ENCODE measurements at places on chromosomes 7 and 10.

DNA sequence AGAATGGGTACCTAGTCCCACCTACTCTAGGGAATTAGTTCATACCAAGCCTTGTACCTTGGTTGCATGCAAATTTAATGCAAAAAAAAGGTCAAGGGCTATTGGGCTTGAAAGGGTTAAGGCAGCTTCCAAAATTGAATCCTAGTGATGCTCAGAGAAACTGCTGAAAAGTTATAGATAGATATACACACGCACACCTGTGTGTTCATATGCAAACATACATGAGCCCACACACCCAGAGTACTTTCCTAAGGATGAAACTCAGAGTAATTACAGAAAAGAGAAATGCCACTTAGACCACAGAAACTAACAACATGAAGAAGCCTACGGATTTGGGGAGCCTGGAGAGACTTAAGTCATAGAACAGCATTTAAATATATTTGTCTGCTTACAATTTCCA, 1.5 kb downstream of the SLC25A13 start:
- DNase-seq: no peak

- DNase-seq: no peak
Observed at GRCh38 chr7:90980545-90980944, 283.7 kb upstream of the FZD1 start.

- no peak for DNase-seq
Observed at GRCh38 chr10:89887406-89887805, 186.0 kb downstream of the KIF20B start.

DNA sequence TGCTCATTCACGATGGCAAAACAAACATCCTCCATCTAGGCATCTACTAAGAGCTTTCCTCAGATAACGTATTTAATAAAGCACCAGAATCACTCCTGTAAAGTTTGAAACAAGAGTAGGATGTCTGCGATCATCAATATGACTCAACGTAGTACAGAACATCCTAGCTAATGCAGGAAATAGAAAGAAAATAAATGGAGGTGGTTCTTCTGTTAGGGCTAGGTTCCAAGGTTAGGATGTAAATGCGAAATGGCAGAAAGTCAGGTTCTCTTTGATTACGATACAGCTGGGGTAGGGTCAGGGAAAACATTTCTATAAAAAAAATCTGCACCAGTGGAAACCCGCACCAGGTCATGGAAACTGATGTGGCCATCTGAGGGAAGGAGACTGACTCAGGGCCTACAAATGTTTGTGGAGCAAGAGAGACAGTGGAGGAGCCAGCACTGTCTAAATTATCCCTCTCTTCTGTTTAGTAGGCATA, 29.1 kb downstream of the CCDC6 start:
- no peak for DNase-seq

GRCh38 chr10:8071666-8072065, 17.2 kb downstream of the GATA3 start:
- DNase-seq: no peak

DNA sequence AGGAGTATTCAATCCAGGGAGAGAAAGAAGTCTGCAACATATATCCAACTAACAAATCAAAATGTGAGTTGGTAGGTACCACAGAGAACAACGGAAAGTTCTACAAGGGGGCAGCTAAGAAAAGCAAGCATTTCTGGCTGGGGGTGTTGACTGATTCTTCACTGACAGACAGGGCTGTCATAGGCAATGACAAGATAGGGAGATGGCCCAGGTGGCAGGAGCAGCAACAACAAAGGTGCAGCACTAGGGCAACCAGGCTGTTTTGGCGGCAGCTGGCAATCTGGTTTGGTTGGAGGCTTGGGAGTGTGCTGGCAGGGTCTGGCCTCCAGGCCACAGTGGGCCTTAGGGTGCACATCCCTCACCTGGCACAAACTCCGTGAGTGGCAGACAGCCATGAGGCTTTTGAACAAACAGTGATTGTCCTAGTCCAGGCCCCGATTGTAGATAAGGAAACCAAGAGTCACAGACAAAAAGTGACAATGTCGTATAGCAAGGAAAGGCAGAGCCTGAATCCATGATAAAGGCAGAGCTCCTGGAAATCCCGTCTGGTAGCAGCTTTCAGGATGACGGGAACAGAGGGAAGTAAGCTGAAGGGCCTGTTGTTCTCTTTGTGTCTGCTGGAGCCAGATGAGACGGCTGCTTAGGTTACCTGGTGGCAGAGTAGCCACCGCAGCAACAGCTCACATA, 28.4 kb downstream of the DPCD start:
- DNase-seq: peak; percentile 24

- DNase-seq: no peak
Observed at GRCh38 chr10:108957681-108958080, 965.6 kb downstream of the XPNPEP1 start.

DNA sequence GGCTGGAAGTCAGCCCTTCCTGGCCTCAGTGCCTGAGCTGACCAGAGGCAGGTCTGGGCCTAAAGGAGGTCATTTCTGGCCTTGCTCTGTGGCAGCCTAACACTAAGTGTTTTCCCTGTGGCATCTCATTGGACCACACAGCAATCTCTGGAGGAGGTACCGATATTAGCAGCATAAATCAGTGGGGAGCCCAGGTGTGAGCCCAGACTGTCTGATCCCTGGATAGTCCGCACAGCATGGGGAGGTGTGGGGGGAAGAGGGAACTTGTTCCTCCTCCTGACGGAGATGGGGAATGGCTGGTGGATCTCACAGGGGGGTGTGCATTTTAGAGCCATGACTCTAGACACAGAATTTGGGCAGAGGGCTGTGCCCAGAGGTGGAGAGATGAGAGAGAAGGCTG, 11.0 kb upstream of the PPIF start:
- DNase-seq: no peak

DNA sequence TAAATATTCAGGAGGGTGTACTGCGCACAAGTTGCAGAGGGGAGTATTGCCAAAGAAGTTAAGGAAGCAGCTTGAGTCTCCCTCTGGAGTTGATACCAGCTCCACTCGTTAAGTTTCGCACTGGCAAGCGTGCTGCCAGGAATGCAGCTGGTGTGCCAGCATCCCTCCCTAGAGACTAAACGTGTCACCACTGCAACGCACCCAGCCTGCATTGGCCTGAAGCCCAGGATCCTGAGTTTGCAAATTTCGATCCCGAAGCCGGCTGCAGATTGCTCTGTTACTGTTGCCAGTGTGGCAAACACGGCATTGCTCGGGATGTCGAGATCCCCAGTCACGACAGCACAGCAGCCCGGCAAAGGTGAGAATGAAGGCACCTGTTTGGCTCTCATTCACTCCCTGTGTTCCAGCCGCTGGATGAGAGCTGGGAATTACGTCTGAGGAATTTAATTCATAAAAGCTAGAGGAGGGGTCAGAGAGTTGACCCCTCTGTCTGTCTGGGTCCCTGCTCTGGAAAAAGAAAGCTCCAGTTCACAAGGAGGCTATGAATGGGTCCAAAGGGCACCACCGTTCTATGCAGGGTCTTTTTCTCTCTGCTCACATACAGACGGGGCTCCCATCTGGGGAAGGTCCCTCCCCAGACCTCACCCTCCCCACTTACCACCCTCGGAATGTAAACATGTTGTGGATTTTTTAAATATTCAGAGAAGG, 61.0 kb downstream of the NRP1 start:
- DNase-seq: no peak

- no peak for DNase-seq
Observed at GRCh38 chr7:867406-868188, 8.8 kb upstream of the GET4 start.

- DNase-seq: peak; percentile 74
Observed at GRCh38 chr10:44818701-44819127, 92.4 kb upstream of the TMEM72 start.

DNA sequence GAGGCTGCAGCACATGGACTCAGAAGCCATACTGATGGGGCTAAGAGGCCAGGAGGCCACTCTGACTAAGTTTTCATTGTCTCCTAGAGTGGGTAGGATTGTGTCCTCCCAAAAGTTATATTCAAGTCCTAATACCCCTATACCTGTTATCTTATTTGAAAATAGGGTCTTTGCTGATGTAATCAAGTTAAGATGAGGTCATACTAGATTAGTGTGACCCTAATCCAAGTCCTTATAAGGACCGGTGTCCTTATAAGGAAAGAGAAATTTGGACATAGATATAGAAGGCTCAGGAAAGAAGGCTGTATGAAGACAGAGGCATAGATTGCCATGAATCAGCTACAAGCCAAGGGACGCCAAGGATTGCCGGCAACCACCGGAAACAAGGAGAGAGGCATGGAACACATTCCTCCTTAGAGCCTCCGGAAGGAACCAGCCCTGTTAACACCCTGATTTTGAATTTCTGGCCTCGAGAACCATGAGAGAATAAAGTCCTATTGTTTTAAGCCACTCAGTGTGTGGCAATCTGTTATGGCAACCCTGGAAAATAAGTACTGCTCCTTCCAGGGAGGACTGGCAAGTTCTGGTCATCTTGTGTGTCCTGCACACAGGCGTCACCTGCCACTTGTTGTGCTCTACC, 157.0 kb downstream of the EMX2 start:
- DNase-seq: no peak

GRCh38 chr7:28815369-28815927, 142.7 kb downstream of the TRIL start:
- no peak for DNase-seq

DNA sequence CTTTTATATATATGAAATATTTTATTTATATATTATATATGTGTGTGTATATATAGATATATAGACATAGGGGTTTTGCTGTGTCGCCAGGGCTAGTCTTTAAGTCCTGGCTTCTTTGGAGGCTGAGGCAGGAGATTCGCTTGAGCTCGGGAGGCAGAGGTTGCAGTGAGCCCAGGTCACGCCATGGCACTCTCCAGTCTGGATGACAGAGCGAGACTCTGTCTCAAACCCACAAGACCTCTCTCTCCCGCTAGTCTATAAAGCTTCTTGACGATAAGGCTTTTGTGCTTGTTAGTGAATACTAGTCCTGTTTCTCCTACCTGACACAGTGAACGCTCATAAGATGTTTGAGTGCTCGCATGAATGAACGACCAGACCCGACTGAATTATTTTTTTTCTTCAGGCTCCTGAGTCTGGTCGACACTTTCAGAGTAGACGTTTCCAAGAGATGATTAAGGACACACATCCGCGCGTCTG, 577 bp upstream of the DDX21 start:
- no peak for DNase-seq

- no peak for DNase-seq
Observed at GRCh38 chr10:78353636-78354035, 320.0 kb downstream of the RPS24 start.

- DNase-seq: no peak
Observed at GRCh38 chr7:27636326-27637006, 26.2 kb downstream of the HIBADH start.

DNA sequence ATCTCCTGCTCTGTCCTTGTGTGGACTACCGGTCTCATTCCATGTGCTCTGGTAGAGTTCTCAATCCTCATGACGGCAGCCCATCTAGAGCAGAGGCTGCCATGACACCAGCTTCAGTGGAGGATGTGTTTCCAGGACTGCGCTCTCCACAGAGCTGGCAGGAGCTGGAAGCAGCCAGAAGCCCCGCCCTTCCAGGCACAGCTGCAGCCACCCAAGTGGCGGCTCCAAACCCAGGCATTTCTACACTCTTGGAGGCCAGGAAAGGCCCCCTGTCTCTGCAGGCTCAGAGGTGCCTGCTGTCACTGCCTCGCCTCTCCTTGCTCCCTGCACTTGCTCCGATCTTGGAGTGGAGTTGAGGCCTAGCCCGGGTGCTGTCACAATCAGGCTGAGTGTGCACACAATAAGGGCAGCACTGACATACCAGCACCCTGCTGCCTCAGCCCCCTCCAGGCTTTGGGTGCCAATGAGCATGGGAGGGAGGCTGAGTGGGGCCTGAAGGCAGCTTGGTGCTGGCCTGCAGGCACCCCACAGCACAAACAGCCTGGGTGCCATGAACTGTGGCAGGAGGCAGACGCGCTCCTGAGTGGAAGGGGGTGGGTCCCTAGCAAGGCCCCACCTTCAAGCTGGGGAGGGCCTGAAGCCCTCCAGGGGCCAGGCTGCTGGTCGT, 122.1 kb downstream of the LRRN3 start:
- no peak for DNase-seq

DNA sequence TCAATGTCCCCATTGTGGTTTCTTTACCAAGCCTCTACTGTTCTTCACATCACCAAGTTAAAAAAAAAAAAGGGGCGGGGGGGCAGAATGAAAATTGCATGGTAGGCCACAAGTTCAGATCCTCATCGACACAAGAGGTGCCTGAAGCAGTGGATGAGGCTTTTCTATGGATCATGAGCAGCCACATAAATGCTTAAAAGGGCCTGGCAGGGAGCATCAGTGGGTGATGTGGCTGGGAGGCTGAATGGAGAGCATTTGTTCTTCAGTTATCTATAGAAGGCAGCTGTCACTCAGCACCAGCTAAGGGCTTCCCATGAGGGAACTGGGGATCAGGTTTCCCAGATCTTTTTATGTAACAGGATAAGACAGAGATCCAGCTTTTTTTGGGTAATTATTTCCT, 117.9 kb downstream of the CFTR start:
- DNase-seq: no peak

DNA sequence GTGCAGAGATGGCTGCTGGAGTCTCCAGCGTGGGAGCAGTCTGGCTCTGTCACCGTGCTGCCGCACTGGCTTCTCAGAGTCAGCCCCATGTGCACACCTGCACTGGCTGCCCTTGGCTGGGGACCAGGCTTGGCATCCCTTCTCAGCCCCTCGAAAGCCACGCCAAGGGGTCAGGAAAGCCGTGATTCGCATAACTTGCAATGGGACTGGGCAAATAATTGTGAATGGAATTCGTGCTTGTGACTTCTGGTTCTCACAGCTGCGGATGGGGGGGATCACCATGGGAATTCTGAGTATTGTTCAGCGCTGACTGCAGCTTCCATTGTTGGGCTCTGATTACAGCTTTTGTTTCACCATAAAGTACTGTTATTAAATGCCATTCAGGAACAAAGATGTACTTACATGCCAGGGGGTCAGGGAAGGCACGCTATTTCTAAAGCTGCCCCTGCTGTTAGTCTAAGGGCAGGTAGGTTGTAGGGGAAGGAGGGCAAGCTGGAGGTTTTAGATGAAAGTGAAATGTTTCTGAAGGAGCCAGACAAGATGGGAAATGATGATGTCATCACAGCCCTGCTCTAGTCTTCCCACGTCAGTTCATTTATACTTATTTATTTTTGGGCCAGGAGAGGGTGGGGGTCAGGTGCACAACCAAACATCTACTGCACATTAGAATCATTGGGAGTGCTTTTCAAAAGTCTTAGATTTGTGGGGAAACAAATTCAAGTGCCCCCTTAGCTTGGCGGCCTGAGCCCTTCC, 5.8 kb upstream of the PLEKHA1 start:
- no peak for DNase-seq

GRCh38 chr10:19944911-19945663, 128.9 kb downstream of the PLXDC2 start:
- no peak for DNase-seq

- DNase-seq: no peak
Observed at GRCh38 chr10:92809840-92810239, 38.5 kb upstream of the EXOC6 start.

GRCh38 chr10:128626397-128627000, 500.3 kb upstream of the MKI67 start:
- DNase-seq: peak; percentile 47

- DNase-seq: no peak
Observed at GRCh38 chr10:129341087-129341486, 126.0 kb upstream of the MGMT start.

DNA sequence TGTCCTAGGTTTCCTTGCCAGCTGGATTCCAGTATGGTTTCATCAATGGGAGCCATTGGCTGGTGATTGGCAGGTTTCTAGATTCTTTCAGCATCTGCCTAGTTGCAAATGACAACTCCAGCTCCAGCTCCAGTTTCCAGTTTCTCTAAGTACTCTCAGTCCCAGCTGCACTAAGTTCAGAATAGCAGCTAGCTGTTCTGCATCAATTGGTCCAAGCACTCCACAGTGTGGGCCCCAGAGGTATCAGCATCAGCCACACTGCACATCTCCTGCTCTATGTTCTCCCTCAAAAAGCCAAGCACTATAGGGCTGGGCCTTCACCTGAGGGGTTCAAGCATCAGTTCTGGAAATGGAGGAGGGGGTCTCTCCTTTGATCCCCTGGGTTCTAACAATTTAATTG, 143.4 kb downstream of the VPS50 start:
- DNase-seq: no peak
